ENCODE measurements at places on chromosomes 1 and 21.
A peak's percentile ranks its signal among the peaks of the same experiment; 100 is the strongest.

GRCh38 chr1:58699011-58699762 is 675 bp downstream of the MYSM1 start:
- peak; percentile 35 for DNase-seq

- DNase-seq, result no peak
Observed at GRCh38 chr21:46159390-46159789, 4.0 kb upstream of the FTCD start.

DNA sequence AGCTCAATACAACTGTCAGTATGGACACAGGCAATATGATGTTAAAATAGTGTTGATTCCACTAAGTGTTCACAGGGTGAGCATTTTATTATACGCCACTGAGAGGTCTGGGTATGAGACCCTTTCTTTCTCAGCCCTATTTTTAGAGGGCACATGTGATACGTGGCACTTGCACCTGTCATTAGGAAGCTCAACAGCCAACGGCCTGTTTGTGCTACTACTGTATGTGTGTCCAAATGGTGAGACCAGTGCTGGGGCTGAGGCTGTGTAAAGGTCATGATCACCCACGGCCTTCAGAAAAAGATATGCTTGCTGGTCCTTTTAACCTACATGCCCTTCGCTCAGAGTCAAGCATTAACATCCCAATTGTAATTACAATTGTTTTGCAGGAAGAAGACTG is 176.2 kb downstream of the DUSP10 start:
- no peak for DNase-seq

DNA sequence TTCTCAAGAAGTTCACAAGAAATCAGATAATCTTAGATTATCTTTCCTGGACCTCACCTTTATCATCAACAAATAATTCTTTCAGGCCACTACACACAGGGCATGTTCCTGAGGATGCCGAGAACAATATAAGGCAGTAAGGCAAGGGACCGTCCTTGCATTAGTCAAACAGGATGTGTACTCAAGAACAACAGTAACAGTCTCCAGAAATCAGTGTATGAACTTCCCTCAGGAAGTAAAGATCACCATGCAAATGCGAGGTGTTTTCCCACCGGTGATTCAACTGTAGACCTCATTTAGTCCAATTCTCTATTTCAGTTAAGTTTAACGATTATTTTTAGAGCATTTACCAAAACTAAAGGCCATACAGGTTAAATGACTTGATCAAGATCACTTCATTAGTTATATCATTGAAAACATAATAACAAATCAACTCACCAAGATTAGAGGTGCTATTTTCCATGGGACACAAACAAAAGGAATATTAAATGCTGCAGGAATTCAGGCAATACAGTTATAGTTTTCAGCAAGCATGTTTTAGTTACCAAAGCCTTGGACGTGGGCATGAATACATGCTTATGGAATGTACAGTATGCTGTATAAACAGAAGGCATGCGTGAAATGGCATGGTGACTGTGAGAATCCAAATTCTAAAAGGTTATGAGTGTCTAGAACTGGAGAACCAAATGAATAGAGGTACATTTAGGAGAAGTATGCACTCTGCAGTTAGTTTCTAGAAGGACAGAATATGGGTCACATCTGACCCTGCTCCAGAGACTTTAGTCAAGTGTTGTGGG is 145.2 kb downstream of the TNR start:
- peak; percentile 47 for DNase-seq

DNA sequence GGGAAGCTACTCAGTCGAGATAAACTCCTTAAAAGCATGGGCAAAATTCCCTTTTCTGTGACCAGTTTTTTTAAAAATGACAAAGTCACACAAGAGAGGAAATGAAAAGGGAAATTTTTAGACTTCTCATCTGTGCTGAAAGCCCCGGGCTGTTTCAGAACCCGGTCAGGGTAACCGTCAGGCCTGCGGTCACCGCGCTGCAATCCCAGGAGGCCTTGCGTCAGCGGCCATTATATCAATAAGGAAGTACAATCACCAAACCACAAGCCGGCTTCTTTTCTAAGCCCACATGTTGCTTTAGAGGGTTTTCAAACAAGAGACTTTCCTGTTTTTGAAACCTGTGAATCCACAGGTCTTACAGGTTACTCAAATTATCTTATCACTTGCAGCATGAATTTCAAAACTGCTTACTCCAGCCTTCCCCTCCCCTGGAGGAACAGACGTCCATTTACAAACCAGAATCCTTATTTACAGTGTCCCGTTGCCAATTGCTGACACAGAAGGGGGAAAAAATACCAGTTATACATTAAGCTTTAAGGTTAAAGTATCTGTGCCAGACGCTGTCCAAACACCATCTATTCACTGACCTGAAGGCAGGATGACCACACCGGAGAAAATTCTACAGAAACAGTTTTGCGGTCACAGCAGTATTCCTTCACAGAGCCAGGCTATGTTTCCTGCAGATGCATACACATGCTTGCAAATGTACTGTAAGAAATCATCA is 165.3 kb downstream of the TOMM20 start:
- peak; percentile 93 for DNase-seq

DNA sequence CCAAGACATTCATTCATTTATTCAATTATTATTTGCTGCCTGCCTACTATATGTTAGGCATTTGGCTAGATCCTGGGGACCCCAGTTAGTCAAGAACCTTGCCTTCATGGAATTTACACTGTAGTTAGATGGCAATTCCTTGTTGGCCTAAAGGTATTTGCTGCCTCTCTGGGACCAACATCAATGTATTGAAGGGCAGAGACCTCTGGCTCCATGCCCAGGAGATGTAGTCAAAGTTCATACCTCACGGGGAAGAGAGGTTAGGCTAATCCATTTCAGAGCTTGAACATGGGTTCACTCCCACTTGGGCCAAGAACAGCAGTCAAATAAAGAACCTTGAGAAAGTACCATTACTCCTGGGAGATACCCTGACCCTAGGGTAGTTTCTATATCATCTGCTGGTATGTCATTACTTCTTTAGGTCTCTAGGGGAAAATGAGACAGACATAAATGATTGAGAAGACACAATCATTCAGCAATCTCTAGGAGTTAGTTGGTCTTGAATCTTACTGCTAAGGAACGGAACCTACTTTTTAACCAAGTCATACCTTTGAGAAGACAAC is 32.0 kb downstream of the SORT1 start:
- no peak for DNase-seq

DNA sequence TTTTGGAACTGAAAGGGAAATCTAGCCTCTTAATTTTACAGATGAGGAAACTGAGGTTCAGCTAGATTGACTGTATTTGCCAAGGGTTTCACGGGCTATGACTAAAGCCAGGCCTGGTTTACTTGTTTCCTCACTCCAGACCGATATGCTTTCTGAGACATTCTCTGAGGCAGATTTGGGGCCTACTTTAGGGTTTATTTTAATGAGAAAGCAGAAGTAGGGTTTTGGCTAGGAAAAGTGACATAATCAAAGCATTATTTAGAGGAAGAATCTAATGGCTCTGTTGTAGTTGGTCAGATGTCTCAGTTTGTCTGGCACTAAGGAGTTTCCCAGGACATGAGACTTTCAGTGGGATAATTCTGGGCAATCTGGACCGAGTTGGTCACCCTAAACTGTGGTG is 1.5 kb upstream of the RPTN start:
- DNase-seq, result no peak

DNA sequence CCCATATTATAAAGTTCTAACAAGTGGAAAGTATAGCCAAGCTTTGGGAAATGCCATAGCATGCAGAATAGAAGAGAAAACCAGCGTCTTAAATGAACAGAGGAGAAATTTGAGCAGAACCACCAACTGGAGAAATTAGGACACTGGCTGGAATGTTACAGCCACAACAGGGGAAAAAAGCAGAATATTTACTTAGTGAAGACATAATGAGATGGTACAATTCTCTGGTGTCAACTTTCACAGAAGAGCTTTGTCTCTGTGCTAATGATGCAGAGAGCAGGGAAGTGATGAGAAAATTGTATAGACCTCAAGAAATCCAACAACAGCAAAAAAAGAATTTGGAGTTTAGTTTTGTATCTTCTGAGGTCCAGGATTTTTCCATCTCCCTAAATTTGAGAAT is 249.7 kb downstream of the KIF26B start:
- no peak for DNase-seq

DNA sequence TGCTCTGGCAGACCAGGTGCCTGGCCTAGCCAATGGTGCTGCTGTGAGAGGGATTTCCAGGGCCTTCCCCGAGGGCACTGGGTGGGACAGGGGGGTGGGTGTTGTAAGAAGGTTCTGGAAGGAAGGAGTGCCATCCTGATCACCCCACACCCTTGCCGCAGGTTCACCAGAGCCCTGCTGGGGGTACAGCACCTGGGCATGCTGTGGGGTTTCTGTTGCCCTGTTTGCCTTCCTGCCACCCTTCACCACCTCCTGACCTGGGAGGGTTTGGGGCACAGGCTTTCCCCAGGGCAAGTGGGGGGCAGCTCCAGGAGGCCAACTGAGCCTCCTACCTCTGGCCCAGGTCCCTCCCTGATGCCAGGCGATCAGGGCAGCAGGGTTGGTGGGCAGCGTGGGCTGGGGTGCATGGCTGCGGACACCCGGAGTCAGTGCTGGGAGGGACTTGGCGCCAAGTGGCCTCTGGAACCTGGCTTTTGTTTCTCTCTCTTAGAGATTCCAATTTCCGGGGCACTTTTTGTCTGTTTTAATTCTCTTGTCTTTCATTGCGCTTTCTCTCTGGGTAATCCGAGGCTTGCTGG is 318.8 kb downstream of the PTPRU start:
- DNase-seq, result no peak

DNA sequence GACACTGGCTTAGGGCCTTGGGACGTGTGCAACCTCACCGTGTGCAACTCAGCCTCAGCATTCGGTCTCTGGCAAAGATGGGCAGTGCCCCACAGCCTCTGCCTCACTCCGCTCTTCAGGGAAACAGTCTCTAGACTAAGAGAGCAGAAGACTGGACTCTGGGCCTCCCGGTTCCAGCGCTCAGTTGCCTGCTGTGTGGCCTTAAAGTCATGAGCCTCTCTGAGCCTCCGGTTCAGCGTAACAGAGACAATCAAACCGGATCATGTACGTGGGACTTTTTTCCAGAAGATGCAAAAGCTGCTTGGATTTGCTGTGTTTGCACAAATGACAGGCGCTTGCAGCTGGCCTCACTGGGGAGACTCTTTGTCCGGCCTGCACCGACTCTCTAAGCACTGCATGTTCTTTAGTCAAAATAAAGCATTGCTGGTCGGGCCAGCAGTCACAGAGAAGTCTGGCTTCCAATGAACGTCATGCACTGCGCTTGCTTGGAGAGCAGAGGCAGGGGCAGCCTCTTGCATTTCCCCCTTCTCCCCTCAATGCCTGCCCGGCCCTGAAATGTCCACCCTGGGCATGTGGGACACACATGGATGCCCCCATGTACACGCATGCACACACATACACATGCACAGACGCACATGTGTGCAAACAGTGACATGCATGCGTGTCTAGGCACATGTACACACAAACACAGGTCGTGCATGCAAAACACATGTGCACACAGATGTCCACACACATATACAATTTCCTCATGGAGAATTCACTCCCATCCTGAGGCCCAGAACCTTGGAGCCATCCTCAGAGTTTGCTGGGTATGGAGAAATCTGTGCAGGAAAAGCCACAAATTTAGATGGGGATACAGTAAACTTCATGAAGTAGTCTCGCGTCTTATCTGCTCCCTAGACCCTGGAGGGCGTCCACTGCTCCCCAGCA is 152.4 kb downstream of the PRDM16 start:
- DNase-seq, result no peak

- no peak for DNase-seq
Observed at GRCh38 chr1:29878501-29878900, 642.2 kb downstream of the PTPRU start.

DNA sequence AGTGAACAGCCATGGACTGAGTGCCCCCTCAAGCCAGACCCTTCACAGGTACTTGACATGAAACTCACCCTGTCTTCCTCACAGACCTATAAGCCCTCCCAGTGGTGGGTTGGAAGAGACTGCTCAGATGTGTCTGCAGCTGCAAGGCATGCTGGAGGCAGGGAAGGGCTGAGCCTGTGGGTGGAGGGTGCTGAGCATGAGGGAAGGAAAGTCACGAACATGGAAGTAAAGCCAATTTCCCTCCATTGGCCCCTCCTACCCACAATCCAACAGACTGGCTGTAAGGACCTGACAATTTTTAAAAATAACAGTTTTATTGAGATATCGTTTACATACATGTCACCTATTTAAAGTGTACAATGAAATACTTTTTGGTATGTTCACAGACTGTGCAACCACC is 44.1 kb downstream of the RCSD1 start:
- no peak for DNase-seq

DNA sequence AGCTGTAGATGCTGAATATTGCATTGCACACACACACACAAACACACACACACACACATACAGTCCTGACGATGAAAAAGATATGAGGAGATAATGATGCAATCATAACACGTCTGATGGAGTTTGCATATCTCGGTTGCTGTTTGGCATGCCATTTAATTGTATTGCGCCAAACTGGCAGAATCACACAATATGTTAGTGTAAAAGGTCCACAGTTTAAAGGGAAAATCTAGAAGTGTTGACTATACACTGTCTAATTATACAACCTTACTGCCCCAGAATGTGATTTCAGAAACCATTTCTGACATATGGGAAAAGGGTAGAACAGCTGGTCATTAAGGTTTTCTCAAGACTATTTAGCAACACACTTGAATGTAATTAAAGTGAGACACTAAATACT is 123.7 kb upstream of the PROX1 start:
- DNase-seq, result no peak

- DNase-seq, result no peak
Observed at GRCh38 chr1:20291645-20292084, 990 bp downstream of the VWA5B1 start.

- DNase-seq, result peak; percentile 68
Observed at GRCh38 chr1:56824938-56825337, 5.7 kb upstream of the FYB2 start.

GRCh38 chr1:66294707-66295370 is 239.1 kb upstream of the SGIP1 start:
- peak; percentile 63 for DNase-seq

DNA sequence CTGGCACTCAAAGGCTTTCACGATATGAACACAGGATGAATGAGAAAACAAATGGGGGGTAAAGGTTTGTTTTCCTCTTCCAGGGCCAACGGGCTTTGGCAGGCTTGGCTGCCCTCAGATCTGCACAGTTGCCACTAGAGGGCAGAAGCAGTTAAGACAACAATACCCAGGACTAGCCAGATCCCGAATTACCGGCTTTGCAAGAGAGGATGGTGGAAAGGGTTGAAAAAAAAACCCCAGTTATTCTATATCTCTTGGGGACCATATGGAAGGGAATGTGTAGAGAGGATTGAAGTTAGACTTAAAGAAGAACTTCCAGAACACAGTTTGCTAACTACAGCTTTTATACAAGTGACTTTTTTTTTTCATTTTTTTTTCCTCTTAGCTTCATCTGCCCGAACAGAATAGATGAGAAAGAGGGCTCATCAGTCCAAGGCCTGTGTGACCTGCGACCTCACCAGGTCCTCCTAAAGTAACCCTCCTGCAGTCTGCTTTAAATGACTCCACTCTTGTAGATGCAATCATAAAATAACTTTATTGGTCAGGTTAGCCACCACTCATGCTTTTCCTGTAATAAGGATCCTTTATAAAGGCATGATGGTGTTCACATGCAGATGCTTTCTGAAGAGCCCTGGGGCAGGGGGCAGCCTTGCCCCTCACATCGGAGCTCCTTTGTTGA is 10.7 kb downstream of the FMOD start:
- peak; percentile 76 for DNase-seq

- DNase-seq, result peak; percentile 74
Observed at GRCh38 chr1:203628201-203629015, 1.8 kb downstream of the ATP2B4 start.
